ENCODE measurements at places on chromosomes 1 and 21. TPM values are rescaled to one million over a fixed set of nuclear protein-coding genes. Genes with fewer than 3 reads are reported as not detected.

GRCh38 chr1:228044961-228045360 lies 37.5 kb upstream of the ARF1 start:
- no peaks in the 10 kb centered on the region for H3K36me3 ChIP-seq
- H3K4me1 ChIP-seq = no peaks in the 10 kb centered on the region
- no peak overlapping the region for H3K4me3 ChIP-seq
- no peak overlapping the region for H3K27ac ChIP-seq

- no peak for DNase-seq
- no peak overlapping the region for H3K4me3 ChIP-seq
- no peaks in the 10 kb centered on the region for H3K4me1 ChIP-seq
- H3K27me3 ChIP-seq = no peaks in the 10 kb centered on the region
- H3K27ac ChIP-seq = no peak overlapping the region
Measured at GRCh38 chr1:216779686-216780085, 56.5 kb upstream of the ESRRG start.

GRCh38 chr1:179742717-179743678 lies at the start of gene FAM163A:
Gene FAM163A (plus strand): TSS chr1:179743291. CDS start chr1:179813098, 69,807 bp downstream.
- DNase-seq = no peak
- H3K36me3 ChIP-seq = no peaks in the 10 kb centered on the region
- peak within 1 kb of the TSS; percentile 8 for H3K4me3 ChIP-seq
- H3K27me3 ChIP-seq = peaks cover 80% of the 10 kb centered on the region

DNA sequence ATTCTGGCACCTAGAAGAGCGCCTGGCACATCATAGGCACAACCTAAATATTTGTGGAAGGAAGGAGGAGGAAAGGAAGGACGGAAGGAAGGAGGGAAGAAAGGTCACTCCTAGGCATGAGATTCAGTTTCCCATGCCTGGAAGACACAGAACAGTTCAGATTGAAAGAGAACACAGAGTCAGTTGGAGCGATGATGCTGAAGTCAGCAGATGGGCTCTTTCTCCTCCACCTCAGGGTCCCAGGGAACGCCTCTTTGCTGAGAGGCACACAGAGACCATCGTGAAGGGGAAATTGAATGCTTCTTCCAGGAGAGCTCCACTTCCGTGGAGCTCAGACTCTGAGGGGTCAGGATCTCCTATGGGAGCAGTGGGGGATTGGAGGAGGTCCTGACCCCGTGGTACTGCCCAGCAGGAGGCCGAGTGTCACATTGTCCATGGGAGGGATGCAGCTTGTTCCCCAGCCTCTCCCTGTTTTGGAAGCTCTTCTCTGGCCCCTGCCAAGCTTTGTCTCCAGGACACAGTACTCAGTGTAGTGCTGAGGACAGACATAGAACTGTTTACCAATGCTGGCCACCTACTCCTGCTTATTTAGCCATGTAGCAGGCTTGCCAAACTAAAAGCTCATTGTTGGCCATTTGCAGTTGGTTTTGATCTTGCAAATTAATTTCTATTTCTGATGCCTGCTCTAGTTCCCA lies 2.4 kb downstream of the MYBPHL start:
- no peaks in the 10 kb centered on the region for H3K4me1 ChIP-seq
- DNase-seq = no peak
- H3K36me3 ChIP-seq = no peaks in the 10 kb centered on the region
- no peak overlapping the region for H3K4me3 ChIP-seq
- H3K27me3 ChIP-seq = peaks cover 3% of the 10 kb centered on the region

DNA sequence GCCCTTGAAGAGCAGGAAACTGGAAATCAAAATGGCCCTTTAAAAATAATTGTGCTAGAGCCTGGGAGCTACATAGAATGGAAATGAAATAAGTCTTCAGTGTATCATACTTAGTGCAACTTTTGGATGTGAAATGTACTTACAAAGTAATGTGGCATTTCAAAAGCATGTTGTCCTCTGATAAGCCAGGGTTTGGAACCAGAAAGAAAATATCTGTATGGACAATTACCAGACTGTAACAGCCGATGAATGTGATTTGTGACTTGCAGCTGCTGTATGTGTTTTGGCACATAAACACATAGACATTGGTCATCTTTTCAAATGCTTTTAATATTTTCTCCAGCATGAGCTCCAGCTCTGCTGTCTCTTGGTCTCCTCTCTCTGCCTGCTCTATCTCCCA lies 546.4 kb downstream of the OMA1 start:
- H3K4me3 ChIP-seq = no peak overlapping the region
- no peak for DNase-seq
- no peaks in the 10 kb centered on the region for H3K4me1 ChIP-seq
- peaks cover 3% of the 10 kb centered on the region for H3K27me3 ChIP-seq
- no peaks in the 10 kb centered on the region for H3K36me3 ChIP-seq

DNA sequence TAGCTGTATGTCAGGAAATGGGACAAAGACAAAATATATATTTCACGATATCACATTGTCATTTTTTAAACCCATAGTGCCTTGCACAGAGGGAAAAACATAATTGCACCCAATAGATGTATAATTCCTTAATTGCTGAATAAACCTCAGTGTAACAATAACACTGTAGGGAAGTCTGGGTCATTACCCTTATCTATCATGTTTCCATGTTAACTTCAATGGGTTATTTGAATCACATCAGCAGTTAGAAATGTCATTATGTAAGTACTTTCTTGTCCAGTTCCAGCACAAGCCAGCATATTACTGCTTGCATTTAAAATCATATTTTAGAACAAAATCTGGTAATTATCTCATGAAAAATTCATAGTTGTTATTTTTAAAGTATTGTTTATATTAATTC lies 222.7 kb downstream of the HMCN1 start:
- H3K4me3 ChIP-seq = no peak overlapping the region
- no peak for DNase-seq
- no peak overlapping the region for H3K27ac ChIP-seq
- no peaks in the 10 kb centered on the region for H3K36me3 ChIP-seq

- no peaks in the 10 kb centered on the region for H3K27me3 ChIP-seq
- no peak for DNase-seq
- H3K4me1 ChIP-seq = no peaks in the 10 kb centered on the region
Measured at GRCh38 chr1:19112891-19113696, 97.0 kb downstream of the UBR4 start.

DNA sequence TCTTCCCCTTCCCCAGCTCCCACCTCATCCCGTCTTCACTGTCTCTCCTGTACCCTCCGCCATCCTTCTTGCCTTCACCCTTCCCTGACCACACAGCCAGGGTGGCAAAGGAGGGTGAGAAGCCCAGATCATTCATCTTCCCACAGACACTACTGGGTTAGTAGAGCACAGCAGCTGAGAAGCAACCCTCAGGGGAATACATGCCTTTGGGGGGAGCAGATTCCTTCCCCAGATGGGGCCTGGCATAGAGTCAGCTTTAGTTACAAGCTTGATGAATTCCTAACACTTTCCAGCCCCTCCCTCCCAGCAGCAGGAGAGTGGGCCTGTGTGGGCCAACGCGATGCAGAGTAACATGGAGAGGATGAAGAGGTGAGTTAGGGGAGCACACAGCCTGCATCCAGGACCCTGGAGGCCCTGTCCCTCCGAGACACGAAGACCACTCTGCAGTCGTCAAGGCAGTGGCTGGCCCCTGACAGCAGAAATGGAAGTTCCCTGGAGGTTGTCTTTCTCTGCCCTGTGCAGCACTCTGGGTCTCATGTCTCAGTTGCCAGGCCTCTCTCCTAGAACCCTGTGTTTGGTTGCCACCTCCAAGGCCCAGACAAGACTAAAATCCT lies 8.8 kb upstream of the BTG2 start:
- H3K27ac ChIP-seq = no peak overlapping the region
- no peak for DNase-seq
- H3K36me3 ChIP-seq = no peaks in the 10 kb centered on the region
- H3K4me1 ChIP-seq = peaks cover 22% of the 10 kb centered on the region
- H3K27me3 ChIP-seq = no peaks in the 10 kb centered on the region

DNA sequence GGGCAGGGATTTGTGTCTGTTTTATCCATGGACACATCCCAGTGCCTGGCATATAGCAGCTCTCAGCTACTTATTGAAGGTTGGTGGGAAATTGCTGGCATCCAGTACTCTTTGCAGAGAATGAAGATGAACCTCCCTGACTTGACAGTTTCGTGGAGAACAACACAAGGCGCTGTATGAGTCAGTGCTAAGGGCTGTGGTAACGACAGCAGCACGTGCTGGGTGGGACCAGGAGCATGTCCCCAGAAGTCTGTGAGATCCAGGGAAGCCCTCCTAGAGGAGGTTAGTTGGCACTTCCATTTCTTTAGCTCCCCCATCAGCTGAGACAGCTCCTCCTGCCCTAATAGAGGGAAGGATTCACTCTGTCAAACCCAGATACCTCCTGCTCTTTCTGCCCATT lies 25.9 kb upstream of the IL19 start:
- H3K4me1 ChIP-seq = peaks cover 22% of the 10 kb centered on the region
- H3K36me3 ChIP-seq = no peaks in the 10 kb centered on the region
- no peaks in the 10 kb centered on the region for H3K27me3 ChIP-seq
- no peak for DNase-seq
- H3K27ac ChIP-seq = no peak overlapping the region

DNA sequence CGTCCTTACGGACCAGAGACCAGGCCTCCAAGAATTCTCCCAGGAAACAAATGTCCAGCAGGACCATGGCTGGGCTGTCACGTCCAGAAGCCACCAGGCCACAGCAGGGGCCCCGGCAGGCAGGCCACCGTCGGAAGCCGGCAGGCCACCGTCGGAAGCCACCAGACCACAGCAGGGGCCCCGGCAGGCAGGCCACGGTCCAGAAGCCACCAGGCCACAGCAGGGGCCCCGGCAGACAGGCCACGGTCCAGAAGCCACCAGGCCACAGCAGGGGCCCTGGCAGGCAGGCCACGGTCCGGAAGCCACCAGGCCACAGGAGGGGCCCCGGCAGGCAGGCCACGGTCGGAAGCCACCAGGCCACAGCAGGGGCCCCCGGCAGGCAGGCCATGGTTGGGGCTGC lies 67.0 kb upstream of the PDE9A start:
- H3K36me3 ChIP-seq = no peaks in the 10 kb centered on the region
- H3K4me1 ChIP-seq = peaks cover 11% of the 10 kb centered on the region
- no peak for DNase-seq
- H3K4me3 ChIP-seq = no peak overlapping the region
- H3K27me3 ChIP-seq = no peaks in the 10 kb centered on the region

DNA sequence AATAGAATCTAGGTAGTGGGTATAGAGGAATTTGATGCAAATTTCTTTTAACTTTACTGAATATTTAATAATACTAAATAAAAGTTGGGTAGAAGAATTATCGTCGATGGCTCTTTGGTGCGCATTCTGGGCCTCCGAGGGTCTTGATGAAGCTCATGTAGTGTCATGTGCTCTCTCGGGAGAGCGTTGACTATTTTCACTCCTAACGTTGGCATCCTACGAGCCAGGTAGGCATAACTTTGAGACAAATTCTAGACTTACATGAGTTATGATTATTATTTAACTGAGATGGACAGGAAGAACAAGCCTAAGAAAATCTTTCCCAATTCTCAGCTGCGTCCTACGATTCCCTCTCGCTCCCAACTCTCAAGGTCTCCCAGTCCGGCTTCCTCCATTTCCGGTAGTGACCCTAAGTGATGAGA lies 550 bp upstream of the PCAT6 start:
- H3K27ac ChIP-seq = peak overlapping the region; percentile 35
- DNase-seq = no peak
- no peaks in the 10 kb centered on the region for H3K27me3 ChIP-seq
- peaks cover 33% of the 10 kb centered on the region for H3K4me1 ChIP-seq
- no peaks in the 10 kb centered on the region for H3K36me3 ChIP-seq
- peak overlapping the region; percentile 96 for H3K4me3 ChIP-seq

DNA sequence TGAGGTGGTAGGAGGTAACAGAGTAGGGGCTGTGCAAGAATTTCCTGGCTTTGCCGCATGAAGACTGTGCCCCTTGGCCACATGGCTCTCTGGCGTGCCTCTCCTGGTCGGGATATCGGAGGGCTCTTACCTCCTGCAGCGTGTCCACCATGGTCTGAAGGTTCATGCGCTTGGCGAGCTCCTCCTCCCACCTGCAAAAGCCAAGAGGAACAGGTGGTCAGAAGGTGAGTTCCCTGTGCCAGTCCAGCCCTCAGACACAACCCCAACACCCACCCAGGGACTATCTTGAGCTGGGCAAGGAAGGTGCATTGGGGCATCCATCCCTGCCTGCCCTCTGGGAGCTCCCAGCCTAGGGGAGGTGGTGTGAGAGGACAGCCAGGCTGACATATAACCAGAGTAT lies 18.6 kb upstream of the ALDH4A1 start:
- H3K36me3 ChIP-seq = peaks cover 50% of the 10 kb centered on the region
- H3K4me1 ChIP-seq = peaks cover 44% of the 10 kb centered on the region
- H3K4me3 ChIP-seq = no peak overlapping the region

GRCh38 chr1:84892705-84893618 lies at the start of gene LPAR3:
Gene LPAR3 (minus strand): TSS chr1:84893206. CDS start chr1:84866120, 27,086 bp downstream.
- H3K4me3 ChIP-seq = peak within 1 kb of the TSS; percentile 46
- H3K4me1 ChIP-seq = peaks cover 24% of the 10 kb centered on the region
- H3K36me3 ChIP-seq = no peaks in the 10 kb centered on the region
- no peak within 1 kb of the TSS for H3K27ac ChIP-seq

- no peaks in the 10 kb centered on the region for H3K27me3 ChIP-seq
- H3K4me3 ChIP-seq = no peak overlapping the region
- H3K4me1 ChIP-seq = no peaks in the 10 kb centered on the region
- no peak for DNase-seq
Measured at GRCh38 chr1:29292344-29292743, 56.0 kb downstream of the PTPRU start.

DNA sequence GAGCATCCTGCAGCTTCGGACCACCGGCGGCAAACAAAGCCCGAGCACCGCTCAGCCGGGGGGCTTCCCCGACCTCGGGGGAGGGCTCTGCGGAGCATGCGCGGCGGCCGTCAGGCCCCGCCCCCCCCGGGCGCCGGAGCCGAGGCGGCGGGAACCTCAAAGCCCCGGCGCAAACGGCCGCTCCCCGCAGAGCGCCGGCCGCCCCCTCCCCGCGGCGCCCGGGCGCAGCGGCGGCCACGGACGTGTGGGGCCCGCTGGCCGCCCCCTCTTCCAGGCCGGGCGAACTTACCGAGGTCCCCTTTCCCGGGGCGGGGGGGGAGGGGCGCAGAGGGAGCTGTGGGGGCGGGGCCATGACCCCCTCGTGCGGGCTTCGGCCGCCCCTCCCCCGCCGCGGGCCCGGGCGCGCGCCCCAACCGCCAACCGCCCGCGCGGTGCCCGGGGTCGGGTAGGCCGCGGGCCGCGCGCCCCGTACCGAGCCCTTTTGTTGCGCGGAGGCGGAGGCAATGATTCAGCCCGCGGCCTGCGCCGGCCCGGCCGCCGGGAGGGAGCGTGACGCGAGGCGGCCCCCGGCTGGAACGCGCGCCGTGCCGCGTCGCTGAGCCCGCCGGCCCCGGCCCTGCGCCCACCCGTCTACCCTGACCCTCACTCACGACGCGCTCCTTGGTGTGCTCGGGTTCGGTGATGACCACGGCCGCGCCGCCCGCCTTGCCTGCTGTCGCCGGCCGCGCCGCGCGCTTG lies 1.7 kb downstream of the RCC2 start:
- H3K27me3 ChIP-seq = no peaks in the 10 kb centered on the region
- H3K4me3 ChIP-seq = peak overlapping the region; percentile 94
- H3K27ac ChIP-seq = peak overlapping the region; percentile 80
- peaks cover 21% of the 10 kb centered on the region for H3K36me3 ChIP-seq
- DNase-seq = peak; percentile 35

- H3K4me1 ChIP-seq = peaks cover 100% of the 10 kb centered on the region
- H3K27ac ChIP-seq = no peak overlapping the region
- peaks cover 53% of the 10 kb centered on the region for H3K36me3 ChIP-seq
- no peak for DNase-seq
- H3K4me3 ChIP-seq = no peak overlapping the region
- no peaks in the 10 kb centered on the region for H3K27me3 ChIP-seq
Measured at GRCh38 chr1:42940851-42941639, 17.6 kb downstream of the SLC2A1 start.

ABCG1 gene
- total RNA-seq = 116 TPM

MFAP2 gene
- not detected for total RNA-seq

C1orf185 gene
- total RNA-seq = not detected

LY9 gene
- 124 TPM for total RNA-seq

S100A9 gene
- 43.6 TPM for total RNA-seq
